Activated naive CD4-positive, alpha-beta T cell treated with anti-CD3 and anti-CD28 coated beads for 36 hours (primary cell): ENCODE measurements at places on chromosomes 1 and 21. TPM values are rescaled to one million over a fixed set of nuclear protein-coding genes. Genes with fewer than 3 reads are reported as not detected.

The B3GALT2 gene
- not detected for total RNA-seq

The KCNH1 gene
- total RNA-seq: not detected

The RSPO1 gene
- total RNA-seq: not detected

The DNAJC6 gene
- 2.0 TPM for total RNA-seq

The SEMA6C gene
- total RNA-seq: 1.5 TPM

The S100A14 gene
- not detected for total RNA-seq

The OR4F29 gene
- not detected for total RNA-seq

The EFHD2 gene
- total RNA-seq: 36.0 TPM

The CCDC17 gene
- total RNA-seq: 0.62 TPM

The ST6GALNAC5 gene
- total RNA-seq: not detected

The SPRR1B gene
- not detected for total RNA-seq

The CYP4A22 gene
- not detected for total RNA-seq

The SERPINC1 gene
- total RNA-seq: not detected

The FCRL6 gene
- total RNA-seq: not detected

The CTTNBP2NL gene
- 1.0 TPM for total RNA-seq

The ADAMTS5 gene
- not detected for total RNA-seq

The NTNG1 gene
- total RNA-seq: not detected

The MROH7 gene
- 0.07 TPM for total RNA-seq

The EVA1C gene
- total RNA-seq: 5.9 TPM

The HP1BP3 gene
- 226 TPM for total RNA-seq

The SPRR3 gene
- not detected for total RNA-seq
